Trophoblast cell (in vitro differentiated cells and primary cell): ENCODE measurements at places on chromosomes 6 and 20.

GRCh38 chr20:50099565-50099991 lies 13.4 kb downstream of the UBE2V1 start:
- DNase-seq, result peak; percentile 82

DNA sequence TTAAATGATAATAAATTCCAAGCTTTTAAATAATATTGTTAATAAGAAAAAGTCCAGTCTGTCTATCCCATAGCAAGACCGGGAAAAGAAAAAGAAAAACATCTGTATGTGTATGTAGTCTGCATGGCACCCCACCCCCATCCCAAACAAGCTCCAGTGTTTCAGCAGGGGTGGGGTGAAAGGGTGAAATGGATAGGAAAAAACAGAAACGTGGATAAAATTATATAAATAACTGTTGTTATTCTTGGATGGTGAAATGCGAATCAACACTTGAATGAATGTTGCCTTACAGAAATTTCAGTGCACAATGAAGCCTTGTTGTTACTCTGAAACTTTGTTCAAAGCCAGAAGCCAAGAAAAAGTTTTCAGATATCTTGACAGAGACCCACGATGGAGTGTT lies 31.4 kb downstream of the HAO1 start:
- DNase-seq, result no peak

- no peak for DNase-seq
Observed at GRCh38 chr6:158751921-158752320, 67.2 kb downstream of the EZR start.

DNA sequence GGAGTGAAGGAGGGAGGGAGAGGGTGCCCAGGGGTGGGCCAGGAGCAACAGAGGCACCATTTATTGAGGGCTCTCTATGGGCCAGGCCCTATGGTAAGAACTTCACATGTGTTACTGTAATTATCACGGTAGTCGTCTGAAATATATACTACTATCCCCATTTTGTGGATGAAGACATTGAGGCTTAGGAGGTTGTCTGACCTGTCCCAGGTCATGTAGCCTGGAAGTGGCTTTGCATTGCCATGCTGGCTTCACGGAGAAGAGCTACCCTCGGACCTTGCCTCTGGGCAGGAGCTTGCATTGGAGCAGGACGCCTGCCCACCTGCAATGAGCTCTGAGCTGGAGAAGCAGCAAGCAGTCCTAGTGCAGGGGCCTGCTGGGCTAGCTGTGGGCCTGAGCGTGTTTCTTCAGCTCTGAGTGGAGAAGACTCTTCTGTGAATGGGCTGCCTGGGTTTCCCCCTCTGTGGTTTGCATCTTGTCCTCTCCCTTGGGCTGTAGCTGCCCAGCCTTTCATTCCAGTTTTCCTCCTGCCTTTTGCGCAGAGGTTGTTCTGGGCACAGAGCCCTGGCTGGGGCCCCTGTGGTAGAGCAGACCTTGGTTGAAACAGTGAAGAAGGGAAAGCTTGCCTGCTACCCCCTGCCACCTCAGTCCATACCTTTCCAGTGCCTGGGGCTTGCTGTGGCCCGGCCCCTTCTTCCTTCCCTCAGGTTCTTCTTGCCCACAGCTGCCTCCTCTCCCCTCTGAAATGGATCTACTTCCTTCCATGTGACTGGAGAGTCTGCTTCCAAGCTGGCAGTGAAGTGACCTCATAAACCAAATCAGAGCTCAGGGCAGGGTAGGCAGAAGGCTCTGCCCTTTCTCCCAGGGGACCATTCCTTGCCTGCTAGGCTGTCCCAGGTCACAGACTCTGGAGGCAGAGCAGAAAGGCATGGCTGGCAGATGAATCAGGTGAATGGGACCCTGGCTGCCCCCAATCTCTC lies 24.1 kb upstream of the SRF start:
- no peak for DNase-seq
